ENCODE measurements at places on chromosomes 4 and X.

GRCh38 chr4:163747886-163748285 lies 253.4 kb downstream of the TMA16 start:
- DNase-seq: peak; percentile 6

DNA sequence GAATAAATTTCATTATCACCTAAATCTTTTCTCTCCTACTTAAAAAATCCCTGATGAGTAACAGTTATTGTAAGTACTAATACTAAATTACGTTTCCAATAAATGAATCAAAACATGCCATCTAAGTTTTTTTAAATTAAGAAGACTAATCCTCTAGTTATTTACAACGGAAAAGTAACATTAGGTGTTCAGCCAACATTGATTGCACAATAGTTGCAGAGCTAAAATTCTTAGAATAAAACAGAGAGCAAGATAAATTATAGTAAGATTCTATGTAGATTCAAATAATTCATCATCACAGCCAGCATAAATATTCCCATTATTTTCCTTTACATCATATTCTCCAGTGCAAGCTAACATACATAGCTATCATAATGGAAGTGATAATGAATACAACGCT lies 139.2 kb downstream of the HDX start:
- no peak for DNase-seq

DNA sequence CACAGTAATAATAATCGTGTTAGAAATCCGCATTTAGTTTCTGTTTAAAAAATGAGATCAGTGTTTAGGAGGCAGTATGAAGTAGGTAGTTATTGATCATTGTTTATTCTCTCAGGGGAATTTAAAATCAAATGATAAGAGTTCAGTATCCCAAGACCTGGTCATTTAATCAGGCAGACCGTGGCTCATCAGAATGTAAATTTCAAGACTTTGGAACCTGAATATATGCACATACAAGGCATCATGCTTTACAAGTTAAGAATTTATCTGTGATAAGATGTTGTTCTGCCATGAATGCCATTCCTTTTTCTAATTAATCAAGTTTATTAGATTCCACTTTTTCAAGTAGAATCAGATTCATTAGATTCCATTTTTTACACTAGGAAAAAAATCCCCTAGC lies 133.5 kb upstream of the MAOA start:
- DNase-seq: no peak

GRCh38 chr4:154086247-154086646 lies 297.4 kb upstream of the SFRP2 start:
- peak; percentile 19 for DNase-seq

GRCh38 chrX:136168929-136169735 lies 21.8 kb downstream of the FHL1 start:
- DNase-seq: peak; percentile 66

DNA sequence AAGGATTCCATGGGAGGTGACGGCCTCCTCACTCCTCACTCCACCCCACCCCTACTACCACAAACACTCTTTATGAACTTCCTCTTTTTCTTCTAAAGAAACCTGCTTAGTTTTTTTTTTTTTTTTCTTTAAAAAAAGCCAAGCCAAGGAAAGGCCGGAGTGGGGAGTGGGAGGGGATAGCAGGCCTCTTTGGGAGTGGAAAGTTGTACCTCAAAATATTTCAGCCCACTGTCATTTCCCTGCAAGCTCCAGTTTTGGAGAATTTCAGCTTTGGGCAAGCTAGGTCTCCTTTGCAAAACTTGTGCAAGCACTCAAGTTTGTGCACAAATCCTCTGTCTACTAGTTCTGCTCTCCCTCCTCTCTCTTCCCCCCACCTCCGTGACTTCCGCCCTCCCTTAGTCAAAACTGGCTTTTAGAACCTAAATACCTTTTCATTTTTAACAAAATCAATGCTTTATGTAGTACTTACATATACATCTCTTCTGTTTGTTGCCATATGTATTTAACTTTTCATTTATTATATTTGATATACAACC lies 512 bp upstream of the ANTXR2 start:
- DNase-seq: no peak

- peak; percentile 59 for DNase-seq
These were observed 122.4 kb downstream of the PALLD start for GRCh38 chr4:168619266-168619631.

DNA sequence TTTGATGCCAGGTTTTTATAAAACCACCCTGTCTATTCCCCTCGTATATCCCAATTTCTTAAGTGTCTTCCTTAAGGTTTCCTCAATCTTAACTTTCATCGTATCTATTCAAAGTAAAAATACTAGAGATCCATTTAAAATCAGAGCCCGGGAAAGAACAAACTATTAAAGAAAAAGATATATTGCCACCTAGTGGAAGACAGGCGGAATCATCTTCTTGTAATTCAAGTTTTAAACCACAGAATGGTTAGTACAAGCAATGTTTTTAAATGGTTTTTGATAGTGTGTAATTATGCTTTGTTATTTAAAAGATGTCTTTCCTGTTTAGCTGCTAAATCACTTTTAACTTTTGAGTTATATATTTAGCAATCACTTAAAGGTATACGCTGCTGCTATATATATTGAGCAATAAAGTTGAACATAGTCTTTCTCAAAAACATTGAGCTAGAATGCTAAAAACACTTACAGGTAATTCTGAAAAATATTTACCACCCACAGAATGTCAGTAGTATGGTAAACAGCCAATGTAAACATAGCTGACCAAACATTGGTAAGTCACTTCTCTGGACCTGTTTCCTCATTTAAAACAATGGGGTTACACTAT lies 18.2 kb downstream of the PRDM8 start:
- peak; percentile 64 for DNase-seq

GRCh38 chr4:3818371-3818770 lies 52.2 kb downstream of the ADRA2C start:
- DNase-seq: no peak

GRCh38 chr4:182569561-182569960 lies 326.4 kb downstream of the TENM3 start:
- no peak for DNase-seq

DNA sequence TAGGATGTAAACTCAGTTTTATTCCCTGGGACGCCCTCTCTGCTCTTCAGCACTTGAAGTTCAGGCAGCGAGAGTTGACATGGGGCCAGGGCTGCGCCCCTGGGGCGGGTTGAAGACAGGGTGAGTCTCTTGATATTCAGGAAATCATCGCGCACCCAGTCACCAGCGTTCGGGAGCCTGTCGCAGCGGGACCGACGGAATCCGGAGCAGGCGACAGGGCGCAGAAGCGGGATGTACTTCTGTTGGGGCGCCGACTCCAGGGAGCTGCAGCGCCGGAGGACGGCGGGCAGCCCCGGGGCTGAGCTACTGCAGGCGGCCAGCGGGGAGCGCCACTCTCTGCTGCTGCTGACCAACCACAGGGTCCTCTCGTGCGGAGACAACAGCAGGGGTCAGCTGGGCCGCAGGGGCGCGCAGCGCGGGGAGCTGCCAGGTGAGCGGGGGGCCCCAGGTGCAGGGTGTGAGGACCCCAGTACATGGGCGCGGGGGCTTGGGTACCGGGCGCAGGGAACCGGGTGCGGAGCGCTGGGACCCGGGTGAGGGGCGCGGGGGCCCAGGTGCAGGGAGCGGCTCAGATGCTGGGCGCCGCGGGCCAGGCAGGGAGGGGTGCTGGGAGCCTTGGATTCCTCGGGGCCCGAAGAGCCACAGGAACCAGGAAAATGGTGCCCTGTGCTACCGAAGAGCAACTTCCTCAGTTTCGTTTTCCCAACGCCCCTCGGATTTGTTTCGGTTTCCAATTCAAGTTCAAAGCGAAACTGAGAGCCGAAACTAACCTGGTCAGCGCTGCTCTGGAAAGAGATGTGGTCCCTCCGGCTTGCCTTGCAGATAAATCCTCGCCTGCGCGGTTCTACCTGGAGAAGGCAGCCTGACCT lies at the start of gene HERC6:
HERC6 (plus strand) TSS at position 162 of the 869 bp plus-strand sequence; CDS start at position 232, 70 bp downstream.
- DNase-seq: peak; percentile 85

DNA sequence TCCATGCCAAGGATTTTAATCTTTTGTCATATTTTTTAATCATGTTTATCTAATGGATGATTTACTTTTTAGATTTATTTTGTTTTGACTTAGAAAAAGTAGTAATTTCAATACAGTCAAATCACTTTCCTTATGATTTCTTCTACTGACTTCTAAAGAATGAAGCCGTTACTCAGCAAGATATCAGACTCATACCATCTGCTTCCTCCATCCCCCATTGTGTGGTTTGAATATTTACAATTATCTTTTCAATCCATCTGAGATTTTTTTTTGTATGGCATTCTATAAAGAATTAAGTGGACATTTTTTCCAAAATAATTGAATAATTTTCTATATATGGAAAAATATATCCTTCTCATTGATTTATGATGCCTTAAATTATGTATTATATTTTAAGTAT lies 565.4 kb upstream of the ATOH1 start:
- no peak for DNase-seq

DNA sequence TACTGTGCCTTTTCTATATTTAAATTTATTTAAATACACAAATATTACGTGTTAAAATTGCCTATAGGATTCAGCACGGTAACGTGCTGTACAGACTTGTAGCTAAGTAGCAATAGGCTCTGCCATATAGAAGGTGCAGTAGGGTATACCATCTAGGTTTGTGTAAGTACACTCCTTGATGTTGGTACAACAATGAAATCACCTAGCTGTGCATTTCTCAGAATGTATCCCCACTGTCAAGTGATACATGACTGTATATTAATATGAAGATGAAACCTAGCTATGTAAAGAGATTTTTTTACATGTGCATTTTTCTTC lies 431.2 kb downstream of the KCTD8 start:
- no peak for DNase-seq

DNA sequence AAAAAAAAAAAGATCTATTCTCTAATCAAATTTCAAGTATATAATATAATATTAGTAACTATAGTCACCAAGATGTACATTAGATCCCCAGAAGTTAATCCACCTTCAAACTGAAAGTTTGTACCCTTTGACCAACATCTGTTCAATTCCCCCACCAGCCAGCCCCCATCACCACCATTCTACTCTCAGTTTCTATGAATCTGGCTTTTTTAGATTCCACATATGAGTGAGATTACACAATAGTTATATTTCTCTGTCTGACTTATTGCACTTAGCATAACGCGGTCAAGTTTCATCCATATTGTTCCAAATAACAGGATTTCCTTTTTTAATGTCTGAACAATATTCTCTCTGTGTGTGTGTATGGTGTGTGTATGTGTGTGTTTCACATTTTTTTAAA lies 33.7 kb upstream of the VMA21 start:
- no peak for DNase-seq

DNA sequence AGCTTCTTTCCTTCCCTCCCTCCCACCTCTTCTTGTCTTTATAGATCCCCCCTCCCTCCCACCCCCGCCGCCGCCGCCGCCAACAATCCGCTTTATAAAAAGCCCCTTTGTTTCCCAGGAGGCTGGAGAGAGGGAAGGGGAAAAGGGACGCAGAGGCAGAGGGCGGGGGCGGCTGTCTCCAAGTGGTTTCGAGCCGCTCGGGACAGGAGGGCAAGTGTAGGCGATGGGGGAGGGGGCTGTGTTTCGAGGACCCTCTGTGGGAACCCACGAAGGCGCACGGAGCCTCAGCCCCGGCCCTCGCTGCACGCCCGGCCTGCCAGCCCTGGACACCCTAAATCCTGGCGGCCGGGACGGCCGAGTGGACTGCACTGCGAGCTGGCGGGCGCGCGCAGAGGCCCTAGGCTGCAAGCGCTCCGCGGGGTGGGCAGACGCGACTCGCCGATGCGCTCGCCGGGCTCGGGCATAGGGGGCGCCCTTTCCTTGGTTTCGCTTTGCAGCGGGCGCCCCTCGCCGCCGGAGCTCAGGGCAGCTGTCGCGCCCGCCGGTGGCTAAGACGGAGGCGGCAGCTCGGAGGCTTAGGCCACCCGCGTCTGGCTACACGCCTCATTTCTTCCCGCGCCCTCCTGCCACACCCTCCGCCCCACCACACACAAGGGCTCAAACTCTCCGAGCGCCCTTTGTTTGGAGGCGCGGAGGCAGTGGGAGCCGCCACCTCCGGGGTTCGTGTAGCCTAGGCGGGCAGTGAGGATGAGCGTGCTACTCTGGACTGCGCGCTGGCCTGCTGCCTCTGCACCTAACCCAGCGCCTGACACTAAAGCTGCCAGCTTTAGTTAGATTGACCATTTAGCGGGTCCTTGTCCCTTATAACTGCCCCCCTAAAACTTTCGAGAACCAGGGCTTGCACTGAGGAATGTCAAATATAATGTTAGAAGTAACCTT lies 2.2 kb downstream of the MAMLD1 start:
- DNase-seq: peak; percentile 63

- DNase-seq: no peak
These were observed 711.9 kb upstream of the ATOH1 start for GRCh38 chr4:93116624-93117023.

DNA sequence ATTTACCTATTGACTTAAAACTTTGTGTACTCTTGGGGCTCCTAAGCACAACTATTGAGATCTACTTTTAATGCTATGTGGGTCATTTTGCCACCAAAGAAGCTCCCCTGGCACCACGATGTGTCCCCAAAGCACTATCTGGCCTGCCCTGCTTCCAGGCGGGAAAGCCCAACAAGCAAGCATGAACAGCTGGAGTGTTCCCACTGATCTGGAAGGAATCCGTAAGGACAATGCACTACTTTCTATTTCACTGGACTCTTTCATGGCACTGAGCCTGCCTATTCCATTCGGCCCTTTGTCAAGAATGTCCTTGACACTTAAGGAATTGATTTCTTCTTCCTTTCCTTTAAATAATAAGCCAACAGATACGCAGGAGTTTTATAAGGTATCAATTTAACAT lies 38.8 kb downstream of the GRIA3 start:
- DNase-seq: no peak

- DNase-seq: no peak
These were observed 25.2 kb upstream of the MFAP3L start for GRCh38 chr4:170051402-170051801.
